ENCODE measurements at places on chromosomes 6 and 20. TPM values are rescaled to one million over a fixed set of nuclear protein-coding genes. Genes with fewer than 3 reads are reported as not detected.

Gene VNN1
- total RNA-seq = not detected

Gene PRKN
- 0.77 TPM for total RNA-seq

Gene LRRC1
- 3.7 TPM for total RNA-seq

Gene C6orf118
- not detected for total RNA-seq

Gene SNX5
- total RNA-seq = 149 TPM

DNA sequence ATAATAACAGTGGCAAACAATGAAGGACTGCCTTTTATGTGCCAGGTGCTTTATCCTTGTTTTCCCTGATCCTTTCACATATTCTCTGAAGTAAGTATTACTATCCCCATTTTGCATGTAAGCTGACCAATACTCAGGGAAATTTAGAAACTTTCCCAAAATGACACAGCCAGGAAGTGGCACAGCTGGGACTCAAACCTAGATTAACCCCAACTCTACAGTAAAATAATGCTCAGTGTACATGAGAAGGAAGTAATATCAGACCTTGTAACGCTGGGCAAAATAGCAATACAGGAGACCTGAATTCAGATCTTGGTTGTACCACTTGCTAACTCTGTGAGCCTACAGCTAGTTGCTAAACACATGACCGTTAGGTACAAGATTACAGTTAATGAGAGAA lies 26.8 kb upstream of the NRSN1 start:
- H3K27ac ChIP-seq = no peak overlapping the region
- no peaks in the 10 kb centered on the region for H3K27me3 ChIP-seq
- no peak for DNase-seq
- no peak overlapping the region for H3K4me3 ChIP-seq

DNA sequence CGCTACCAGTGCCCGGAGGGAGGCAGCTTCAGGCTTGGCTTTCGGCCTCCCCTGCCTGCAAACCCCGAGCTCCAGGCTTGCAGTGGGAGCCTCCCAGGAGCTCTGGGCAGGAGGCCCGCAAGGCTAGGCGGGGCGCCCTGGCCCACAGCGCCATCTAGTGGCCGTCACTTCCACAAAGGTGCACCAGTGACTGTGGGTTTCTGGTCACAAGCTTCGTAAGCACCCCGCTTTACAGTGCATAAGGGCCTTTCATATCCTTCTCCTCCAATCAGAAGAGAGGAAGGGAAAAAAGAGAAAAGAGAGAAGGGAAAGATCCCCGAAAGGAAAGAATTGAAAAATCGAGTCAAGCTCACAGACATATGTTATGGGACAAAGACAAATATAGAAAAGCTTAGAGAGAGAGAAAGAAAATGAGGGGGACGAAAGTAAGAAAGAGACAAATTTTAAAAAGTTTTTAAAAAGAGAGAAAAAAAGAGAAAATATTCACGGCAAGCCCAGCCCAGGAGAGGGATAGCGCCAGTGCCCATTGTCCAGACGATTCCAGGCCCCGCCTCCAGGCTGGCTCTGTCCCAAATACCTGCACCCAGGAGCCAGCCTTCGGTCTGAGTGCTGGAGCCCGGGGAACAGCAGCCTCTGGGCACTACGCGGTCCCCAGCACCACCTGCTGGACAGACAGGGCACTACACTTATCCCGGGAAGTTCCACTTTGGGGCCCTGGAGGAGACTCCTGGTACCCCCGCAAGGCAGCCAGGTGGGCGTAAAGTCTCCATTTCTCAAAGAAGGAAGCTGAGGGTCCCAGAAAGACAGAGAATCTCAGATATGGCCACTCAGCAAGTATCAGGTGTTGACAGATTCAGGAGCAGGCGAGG lies 207.1 kb downstream of the PREX1 start:
- H3K4me1 ChIP-seq = peaks cover 12% of the 10 kb centered on the region
- peak overlapping the region; percentile 37 for H3K4me3 ChIP-seq
- H3K36me3 ChIP-seq = peaks cover 3% of the 10 kb centered on the region
- H3K27ac ChIP-seq = peak overlapping the region; percentile 61
- peak; percentile 78 for DNase-seq

- H3K27ac ChIP-seq = no peak overlapping the region
- H3K4me3 ChIP-seq = no peak overlapping the region
- H3K36me3 ChIP-seq = no peaks in the 10 kb centered on the region
- H3K4me1 ChIP-seq = no peaks in the 10 kb centered on the region
- no peak for DNase-seq
These were observed 104.0 kb downstream of the QRSL1 start for GRCh38 chr6:106733386-106733785.

- no peak for DNase-seq
- H3K4me1 ChIP-seq = no peaks in the 10 kb centered on the region
- H3K27ac ChIP-seq = no peak overlapping the region
- H3K27me3 ChIP-seq = no peaks in the 10 kb centered on the region
These were observed 219.5 kb upstream of the JAG1 start for GRCh38 chr20:10893321-10893720.

DNA sequence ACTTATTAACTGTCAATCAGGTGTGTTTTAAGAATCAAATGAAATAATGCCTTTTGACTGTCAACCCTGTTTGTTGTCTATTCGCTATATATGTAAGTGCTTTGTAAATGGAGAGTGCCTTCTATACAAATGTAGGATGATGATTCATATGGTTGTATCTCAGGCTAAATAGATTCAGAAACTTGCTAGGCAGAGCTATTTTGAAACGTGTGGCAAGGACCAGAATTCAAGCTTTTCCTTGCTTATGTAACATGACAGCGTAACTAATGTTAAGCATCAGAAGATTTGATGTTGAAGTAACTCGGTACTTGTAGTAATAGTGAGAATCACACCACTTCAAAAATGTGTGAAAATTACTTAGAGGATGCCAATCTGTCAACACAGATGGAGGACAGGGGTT lies 3.4 kb downstream of the OGFRL1 start:
- peaks cover 38% of the 10 kb centered on the region for H3K36me3 ChIP-seq
- no peak for DNase-seq
- no peak overlapping the region for H3K27ac ChIP-seq

- peaks cover 49% of the 10 kb centered on the region for H3K4me1 ChIP-seq
- H3K4me3 ChIP-seq = no peak overlapping the region
- H3K27me3 ChIP-seq = no peaks in the 10 kb centered on the region
- DNase-seq = no peak
These were observed 13.2 kb downstream of the GCNT2 start for GRCh38 chr6:10534419-10534762.

GRCh38 chr20:63775096-63775978 lies 35.8 kb downstream of the SLC2A4RG start:
- peaks cover 3% of the 10 kb centered on the region for H3K27me3 ChIP-seq
- no peaks in the 10 kb centered on the region for H3K36me3 ChIP-seq
- no peak overlapping the region for H3K4me3 ChIP-seq
- DNase-seq = peak; percentile 23
- H3K27ac ChIP-seq = no peak overlapping the region
- H3K4me1 ChIP-seq = peaks cover 3% of the 10 kb centered on the region

DNA sequence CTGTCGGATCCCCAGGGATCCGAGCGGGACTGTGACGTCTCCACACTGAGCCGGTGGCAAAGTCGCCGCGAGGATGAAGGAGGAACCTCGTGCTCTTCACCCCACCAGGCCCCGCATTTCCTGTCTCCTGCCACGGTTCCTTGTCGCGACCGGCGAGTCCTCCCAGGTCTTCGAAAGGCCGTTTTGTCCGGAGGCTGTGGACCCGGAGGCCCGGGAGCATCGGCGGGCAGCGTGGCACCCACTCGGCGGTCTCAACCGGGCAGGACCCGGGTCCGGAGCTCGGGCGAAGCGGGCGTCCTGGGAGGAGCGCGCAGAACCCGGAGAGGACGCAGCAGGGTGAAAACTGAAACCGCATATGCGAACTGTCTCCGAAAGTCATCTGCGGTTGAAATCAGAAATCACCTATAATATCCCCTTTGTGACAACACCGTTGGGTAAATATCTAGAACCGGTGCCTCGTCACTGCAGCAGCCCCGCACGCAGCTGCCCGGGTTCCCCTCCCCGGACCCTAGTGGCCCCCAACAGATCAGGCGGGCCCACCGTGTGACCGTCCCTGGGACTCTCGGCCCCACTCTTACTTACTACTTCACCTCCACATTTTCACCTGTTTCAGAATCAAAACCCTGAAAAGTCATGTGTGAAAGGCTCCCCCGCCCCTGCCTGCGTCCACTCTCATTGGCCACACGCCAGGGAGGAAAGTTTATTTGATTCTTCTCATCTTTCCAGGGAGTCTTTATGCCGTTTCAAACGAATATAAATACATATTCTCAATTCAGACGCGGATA lies 3.1 kb upstream of the ULBP2 start:
- H3K27ac ChIP-seq = peak overlapping the region; percentile 80
- H3K27me3 ChIP-seq = peaks cover 93% of the 10 kb centered on the region
- peak overlapping the region; percentile 65 for H3K4me3 ChIP-seq
- peaks cover 55% of the 10 kb centered on the region for H3K4me1 ChIP-seq
- peak; percentile 45 for DNase-seq
- no peaks in the 10 kb centered on the region for H3K36me3 ChIP-seq

DNA sequence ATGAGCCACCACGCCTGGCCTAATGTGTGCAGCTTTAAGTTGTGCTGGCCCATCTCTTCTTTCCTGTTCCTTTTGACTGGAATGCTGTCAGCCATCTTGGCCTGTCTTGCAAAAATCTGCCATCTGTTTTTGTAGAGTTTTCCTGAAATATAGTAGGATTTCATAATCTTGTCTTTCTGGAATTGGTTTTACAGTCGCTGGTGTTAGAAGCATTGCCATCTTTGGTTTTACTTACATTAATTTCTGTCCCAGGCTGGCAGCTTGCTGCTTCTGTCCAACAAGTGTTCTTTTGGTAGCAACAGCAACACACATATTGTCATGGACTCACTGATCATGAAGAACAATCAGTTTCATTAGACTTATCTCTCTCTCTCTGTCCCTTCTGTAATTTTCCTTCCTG lies 29.1 kb upstream of the TULP1 start:
- peaks cover 4% of the 10 kb centered on the region for H3K4me1 ChIP-seq
- no peak for DNase-seq
- H3K36me3 ChIP-seq = no peaks in the 10 kb centered on the region
- H3K27ac ChIP-seq = no peak overlapping the region
- H3K4me3 ChIP-seq = no peak overlapping the region

- H3K27me3 ChIP-seq = peaks cover 5% of the 10 kb centered on the region
- H3K27ac ChIP-seq = no peak overlapping the region
- no peaks in the 10 kb centered on the region for H3K4me1 ChIP-seq
- no peaks in the 10 kb centered on the region for H3K36me3 ChIP-seq
These were observed 46.0 kb downstream of the AFDN start for GRCh38 chr6:167872538-167873210.

GRCh38 chr6:53691667-53692133 lies 26.1 kb upstream of the KLHL31 start:
- H3K36me3 ChIP-seq = no peaks in the 10 kb centered on the region
- no peak for DNase-seq
- H3K27me3 ChIP-seq = peaks cover 6% of the 10 kb centered on the region
- no peak overlapping the region for H3K4me3 ChIP-seq
- H3K4me1 ChIP-seq = no peaks in the 10 kb centered on the region

DNA sequence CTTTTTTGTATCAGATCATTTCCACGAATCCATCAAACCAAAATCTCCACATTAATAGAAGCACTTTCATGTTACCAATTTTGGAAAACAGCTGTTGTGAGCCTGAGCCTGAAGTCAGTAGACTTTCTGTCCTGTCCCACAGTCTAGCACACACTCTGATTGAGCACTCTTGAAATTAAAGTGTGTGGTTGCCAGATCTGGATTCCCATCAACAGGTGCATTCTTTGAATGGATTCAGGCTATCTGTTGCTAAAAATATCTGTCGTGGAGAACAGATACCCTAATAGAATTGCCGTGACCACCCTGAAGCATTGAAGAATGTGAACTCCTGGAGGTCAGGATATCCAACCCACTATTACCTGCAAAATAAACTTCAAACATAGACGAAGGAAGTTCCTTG lies 73.3 kb downstream of the TFAP2A start:
- no peak for DNase-seq
- no peak overlapping the region for H3K27ac ChIP-seq
- H3K36me3 ChIP-seq = no peaks in the 10 kb centered on the region
- H3K27me3 ChIP-seq = no peaks in the 10 kb centered on the region
- no peak overlapping the region for H3K4me3 ChIP-seq
- H3K4me1 ChIP-seq = no peaks in the 10 kb centered on the region

DNA sequence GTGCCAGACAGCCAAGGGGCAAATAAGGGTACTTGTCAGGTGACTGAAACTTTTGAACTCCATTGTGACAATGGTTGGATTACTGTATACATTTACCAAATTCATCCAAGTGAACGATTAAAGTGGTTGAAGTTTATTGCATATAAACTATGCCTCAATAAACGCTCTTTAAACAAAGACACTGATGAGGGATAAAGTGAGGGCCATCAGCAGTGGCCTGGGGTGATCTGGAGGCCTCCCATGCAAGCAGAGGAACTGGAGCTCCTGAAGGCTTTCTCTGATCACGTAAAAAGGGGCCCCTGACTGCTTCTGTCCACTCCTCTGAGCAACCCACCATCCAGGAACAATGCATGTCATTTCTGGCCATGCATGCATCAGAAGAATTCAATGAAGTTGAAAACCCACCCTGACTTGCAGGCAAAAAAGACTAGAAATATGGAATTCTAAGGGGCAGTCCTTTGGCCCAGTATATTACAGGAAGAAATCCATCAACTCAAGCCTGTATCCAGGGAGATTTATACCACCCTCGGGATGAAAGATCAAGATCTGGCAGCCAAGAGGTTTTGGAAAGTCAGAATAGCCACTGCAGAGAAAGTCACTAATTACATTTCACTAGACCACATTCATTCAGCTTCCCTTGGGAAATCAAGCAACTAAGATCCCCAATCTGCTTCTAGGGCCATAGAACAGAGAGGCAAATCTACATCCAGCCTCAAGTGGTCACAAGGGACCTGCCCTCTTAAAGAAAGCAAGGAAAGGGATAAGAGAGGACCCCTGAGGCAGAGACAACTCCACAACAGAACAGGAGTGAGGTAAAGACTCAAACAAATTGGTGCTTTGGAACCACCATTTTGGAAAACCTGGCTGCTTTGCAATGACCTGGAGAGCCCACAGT lies 31.7 kb upstream of the RAB22A start:
- no peak for DNase-seq
- no peak overlapping the region for H3K27ac ChIP-seq
- H3K4me3 ChIP-seq = no peak overlapping the region
- no peaks in the 10 kb centered on the region for H3K27me3 ChIP-seq
- peaks cover 1% of the 10 kb centered on the region for H3K4me1 ChIP-seq

- peaks cover 6% of the 10 kb centered on the region for H3K27me3 ChIP-seq
- H3K27ac ChIP-seq = no peak overlapping the region
- DNase-seq = no peak
- no peaks in the 10 kb centered on the region for H3K4me1 ChIP-seq
- no peaks in the 10 kb centered on the region for H3K36me3 ChIP-seq
- no peak overlapping the region for H3K4me3 ChIP-seq
These were observed 10.7 kb upstream of the SLC17A1 start for GRCh38 chr6:25842526-25842925.

DNA sequence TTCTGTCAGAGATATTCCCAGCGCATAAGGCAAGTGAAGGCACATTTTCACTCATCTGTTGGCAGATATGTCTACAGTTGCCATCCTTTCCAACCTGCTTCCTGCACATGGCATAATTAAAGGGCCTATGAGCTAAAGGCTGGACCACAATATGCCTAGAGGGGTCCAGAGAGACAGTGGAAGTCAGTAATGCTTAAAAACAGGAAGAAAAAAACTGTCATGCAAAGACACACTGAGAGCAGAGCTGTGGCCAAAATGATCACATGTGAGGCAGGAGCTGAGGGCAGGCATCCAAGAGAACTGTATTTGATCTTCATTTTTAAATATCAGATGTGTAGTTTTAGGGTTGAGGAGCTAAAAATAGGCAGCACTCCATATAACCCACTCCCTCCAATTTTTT lies 125.0 kb upstream of the BACH2 start:
- H3K27me3 ChIP-seq = no peaks in the 10 kb centered on the region
- peaks cover 30% of the 10 kb centered on the region for H3K4me1 ChIP-seq
- no peak for DNase-seq
- H3K4me3 ChIP-seq = no peak overlapping the region
- H3K27ac ChIP-seq = no peak overlapping the region
- H3K36me3 ChIP-seq = peaks cover 16% of the 10 kb centered on the region

All from activated CD4-positive, alpha-beta T cell treated with anti-CD3 and anti-CD28 coated beads, Interleukin-2, amount 10 ng/mL, durations not matched to agents 7 days and 5 days (primary cell).